Caco-2 (cell line): ENCODE measurements at places on chromosomes 5 and 9.

- no peak for DNase-seq
Measured at GRCh38 chr5:172377856-172378255, 76.5 kb downstream of the SH3PXD2B start.

GRCh38 chr9:22119522-22120158, 110.5 kb upstream of the CDKN2B start:
- peak; percentile 24 for DNase-seq

GRCh38 chr5:30894811-30895210, 298.7 kb upstream of the CDH6 start:
- DNase-seq, result no peak

GRCh38 chr9:7298123-7298522, 501.5 kb downstream of the DMAC1 start:
- DNase-seq, result no peak

- DNase-seq, result no peak
Measured at GRCh38 chr9:98045234-98046179, 11.0 kb upstream of the NANS start.

DNA sequence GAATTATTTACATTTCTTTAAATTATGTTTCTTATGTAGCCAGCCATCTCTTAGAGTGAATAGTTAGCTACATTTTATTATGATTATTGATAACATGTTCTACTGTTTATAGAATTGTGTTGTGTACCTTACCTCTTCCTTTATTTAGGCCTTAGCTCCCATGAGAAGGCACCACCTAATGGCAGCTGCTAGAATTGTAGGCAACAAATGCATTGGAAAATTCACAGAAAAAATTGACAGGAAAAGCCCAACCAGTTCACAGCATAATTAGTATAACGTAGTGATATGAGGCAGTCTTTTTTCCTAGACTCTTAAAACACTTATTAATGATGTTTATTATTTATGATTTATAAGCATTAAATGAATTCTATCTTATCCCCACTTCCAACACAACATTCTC, 175.8 kb downstream of the WDR70 start:
- peak; percentile 5 for DNase-seq

- DNase-seq, result no peak
Measured at GRCh38 chr5:109041317-109041716, 293.6 kb downstream of the FER start.

DNA sequence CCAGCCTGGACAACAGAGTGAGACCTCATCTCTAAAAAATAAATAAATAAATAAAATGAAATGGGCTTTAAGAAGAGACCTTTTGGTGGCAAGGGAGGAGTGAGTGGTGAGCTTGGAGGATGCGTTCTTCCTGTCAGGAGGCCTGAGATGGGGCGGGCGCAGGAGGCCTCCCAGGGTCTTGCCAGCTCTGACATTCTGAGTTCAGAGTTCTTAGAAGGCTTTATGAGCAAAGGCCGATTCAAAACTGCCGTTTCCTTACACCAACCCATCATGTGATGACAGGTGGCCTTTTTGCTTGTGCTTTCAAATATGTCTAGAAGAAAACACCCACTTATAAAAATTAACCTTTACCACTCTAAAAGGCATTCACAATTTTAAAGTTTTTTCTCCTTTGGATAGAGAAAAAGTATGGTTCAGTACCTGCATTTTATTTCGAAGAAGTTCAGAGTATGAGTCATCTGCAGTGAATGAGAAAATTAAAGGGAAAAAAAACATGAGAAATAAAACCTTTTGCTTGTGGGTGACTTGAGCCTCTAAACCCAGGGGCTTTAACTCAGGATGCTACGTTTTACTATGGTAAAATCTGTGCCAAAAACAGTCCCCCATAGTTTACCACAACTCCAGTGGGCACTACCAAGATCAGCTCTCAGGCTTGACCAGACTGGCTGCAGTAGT, 157.4 kb upstream of the OTULINL start:
- no peak for DNase-seq

DNA sequence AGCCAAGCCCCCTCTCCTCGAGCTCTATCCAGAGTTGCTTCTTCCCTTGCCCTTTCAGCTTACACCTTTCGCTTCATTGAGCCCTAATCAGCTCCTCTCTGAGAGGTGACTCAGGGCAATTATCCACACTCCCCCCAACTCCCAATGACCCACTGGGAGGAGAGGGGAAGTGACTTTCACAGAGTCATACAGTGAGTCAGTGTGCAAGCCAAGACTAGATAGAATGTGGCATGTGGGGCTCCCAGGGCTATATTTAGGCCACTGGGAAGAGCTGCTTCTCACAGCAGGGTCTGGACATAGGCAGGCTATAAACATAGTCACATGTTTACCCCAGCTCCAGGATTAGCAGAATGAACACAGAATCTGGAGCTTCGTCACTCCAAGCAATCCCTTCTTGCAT, 57.4 kb downstream of the NRG2 start:
- no peak for DNase-seq

GRCh38 chr9:94084314-94084713, at the start of gene PTPDC1:
Gene PTPDC1, plus strand, starts transcription at chr9:94084464. Its CDS starts 67 bp downstream, at chr9:94084531.
- DNase-seq, result peak; percentile 49

GRCh38 chr5:147690595-147690994, 91.9 kb downstream of the JAKMIP2 start:
- DNase-seq, result peak; percentile 62

DNA sequence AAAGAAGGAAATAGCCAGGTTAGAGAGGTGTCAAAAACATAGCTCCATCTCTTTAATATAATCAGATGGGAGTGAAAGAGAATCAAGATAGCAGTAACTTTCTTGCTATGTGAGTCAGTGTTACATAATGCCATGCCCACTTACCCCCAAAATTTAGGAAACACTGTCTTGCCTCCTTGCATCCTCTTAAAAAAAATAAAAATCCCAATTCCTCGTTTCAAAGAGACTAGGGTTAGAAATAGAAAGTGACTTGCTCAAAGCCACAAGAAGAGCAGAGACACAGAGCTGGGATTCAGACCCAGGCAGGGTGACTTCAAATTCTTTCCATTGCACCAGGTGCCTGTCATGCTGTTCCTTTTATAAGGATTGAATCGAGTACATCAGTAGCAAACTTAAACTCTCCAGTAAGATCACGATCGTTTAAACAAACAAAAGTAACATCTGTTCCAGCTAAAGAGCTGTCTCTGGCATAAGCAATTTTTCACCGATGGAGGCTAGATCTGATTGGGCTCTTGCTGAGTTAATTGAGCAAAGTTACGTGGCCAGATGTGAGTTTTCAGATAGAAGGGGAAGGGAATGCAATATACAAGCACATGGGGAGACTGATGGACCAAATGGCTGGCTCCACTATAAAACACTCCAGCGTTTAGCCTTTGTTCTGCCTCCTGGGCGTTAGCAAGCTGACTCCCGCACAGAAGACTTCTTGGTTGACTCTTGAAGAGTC, 176.9 kb downstream of the PALM2AKAP2 start:
- no peak for DNase-seq

DNA sequence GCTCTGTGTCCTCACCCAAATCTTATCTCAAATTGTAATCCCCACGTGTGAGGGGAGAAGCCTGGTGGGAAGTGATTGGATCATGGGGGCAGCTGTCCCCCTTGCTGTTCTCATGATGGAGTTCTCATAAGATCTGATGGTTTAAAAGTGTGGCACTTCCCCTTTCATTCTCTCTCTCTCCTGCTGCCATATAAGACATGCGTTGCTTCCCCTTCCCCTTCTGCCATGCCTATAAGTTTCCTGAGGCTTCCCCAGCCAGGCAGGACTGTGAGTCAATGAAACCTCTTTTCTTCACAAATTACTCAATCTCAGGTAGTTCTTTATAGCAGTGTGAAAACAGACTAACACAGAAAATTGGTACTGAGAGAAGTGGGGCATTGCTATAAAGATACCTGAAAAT, 107.7 kb downstream of the DMAC1 start:
- no peak for DNase-seq

- DNase-seq, result no peak
Measured at GRCh38 chr5:178378527-178379484, 146.2 kb upstream of the PHYKPL start.

DNA sequence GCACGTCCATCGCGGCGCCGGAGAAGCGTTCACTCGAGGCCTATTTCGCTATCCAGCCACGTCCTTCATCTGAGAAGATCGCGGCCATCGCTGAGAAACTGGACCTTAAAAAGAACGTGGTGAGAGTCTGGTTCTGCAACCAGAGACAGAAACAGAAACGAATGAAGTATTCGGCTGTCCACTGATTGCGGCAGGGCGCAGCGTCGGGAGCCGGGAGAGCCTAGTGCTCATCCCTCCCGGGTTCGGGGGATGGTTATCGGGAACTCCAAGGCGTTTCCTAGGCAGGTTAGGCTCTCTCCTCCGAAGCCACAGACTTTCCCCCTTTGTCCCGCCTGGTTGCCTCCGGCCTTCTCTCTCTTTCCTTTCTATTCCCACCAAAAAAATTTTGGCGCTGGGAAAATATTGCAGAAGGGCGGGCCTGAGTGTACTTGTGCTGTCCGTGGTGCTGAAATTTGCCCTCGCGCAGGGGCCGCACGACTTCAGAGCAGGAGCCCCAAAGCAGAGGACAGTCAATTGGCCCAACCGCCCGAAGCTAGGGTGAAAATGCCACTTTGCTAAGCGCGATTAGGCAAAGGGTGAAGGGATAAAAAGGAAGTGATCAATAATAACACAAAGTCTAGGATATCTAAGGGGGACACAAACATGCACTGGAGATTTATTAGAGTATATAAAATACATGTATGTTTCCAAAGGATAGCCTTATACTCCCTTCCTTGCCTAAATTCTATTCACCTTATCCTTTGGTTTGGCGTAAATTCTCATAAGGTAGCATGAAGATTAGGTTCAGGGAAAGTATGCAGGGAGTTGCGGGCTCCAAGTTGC, 1.8 kb downstream of the POU4F3 start:
- peak; percentile 69 for DNase-seq

DNA sequence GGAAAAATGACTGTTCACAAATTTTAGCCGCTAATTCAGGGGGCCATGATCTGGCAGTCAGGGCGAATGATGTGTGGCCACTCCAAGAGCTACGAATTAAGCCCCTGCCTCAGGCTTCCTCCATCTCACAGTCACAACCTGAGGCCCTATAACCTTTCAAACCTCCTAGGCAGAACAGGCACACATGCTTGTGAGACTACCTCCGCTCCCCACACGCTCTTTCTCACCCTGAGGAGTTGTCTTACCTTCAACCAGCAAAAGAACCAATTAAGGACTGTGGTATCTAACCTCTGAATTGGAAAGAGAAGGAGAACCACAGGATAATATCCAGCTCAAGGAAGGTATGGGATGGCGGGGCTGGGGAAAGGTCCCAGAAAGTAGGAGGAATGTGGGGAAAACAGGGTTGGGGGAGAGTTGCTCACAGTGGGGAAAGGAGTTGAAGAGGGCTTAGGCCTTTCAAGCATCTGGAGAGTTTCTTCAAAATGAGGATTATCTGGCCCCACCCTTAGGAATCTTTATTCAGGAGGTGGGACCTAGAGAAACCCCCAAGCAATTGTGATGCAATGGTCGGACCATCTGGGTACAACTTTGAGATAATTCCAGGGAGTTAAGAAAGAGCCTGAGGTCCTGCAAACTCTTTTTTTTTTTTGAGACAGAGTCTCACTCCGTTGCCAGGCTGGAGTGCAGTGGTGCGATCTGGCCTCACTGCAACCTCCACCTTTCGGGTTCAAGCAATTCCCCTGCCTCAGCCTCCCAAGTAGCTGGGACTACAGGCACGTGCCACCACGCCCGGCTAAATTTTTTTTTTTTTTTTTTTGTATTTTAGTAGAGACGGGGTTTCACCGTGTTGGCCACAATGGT, 5.5 kb downstream of the PCDH1 start:
- DNase-seq, result no peak

DNA sequence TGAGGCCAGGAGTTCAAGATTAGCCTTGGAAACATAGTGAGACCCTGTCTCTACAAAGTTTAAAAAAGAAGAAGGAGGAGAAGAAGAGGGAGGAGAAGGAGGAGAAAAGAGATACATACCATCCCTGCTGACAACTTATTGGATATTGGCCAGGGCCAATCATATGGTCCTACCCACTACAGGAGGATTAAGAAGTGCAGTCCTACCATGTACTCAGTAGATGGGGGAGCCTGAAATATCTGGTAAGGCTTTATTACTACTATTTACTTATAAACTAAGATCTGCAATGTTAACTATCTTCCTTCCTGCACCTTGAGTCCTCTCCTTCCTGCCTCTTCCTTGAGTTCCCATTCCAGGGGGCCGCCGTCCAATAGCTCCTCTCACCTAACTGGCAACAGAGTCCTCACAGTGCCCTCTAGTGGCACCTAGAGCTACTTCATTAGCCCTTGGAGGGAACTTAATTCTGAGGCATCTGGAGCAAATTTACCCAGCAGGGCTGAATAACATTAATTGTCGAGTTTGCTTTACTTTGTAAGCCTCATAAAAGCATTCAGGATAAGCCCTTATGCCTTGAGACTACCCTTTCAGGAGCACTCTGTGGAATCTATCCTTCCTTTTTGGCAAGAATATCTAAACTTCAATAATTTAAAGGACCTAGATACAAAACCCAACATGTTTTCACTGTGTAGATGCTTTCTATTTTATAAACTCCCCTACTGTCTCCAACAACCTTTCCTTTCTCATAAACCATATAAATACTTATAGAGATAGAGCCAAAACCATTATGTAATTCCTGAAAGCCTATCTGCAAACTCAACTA, 39.1 kb upstream of the RANBP6 start:
- peak; percentile 59 for DNase-seq

GRCh38 chr9:16028548-16028947, 475.7 kb downstream of the CCDC171 start:
- no peak for DNase-seq

GRCh38 chr9:12723409-12724028, 30.3 kb downstream of the TYRP1 start:
- DNase-seq, result no peak

GRCh38 chr5:72021651-72022357, 85.5 kb upstream of the MAP1B start:
- no peak for DNase-seq

GRCh38 chr5:135441919-135442318, 5.2 kb downstream of the DCANP1 start:
- DNase-seq, result no peak

GRCh38 chr9:25449503-25449902, 228.7 kb downstream of the TUSC1 start:
- no peak for DNase-seq

- DNase-seq, result no peak
Measured at GRCh38 chr5:62578540-62578939, at the start of gene LRRC70. Gene LRRC70, plus strand, starts transcription at chr5:62578819. Its CDS starts 620 bp downstream, at chr5:62579439.

DNA sequence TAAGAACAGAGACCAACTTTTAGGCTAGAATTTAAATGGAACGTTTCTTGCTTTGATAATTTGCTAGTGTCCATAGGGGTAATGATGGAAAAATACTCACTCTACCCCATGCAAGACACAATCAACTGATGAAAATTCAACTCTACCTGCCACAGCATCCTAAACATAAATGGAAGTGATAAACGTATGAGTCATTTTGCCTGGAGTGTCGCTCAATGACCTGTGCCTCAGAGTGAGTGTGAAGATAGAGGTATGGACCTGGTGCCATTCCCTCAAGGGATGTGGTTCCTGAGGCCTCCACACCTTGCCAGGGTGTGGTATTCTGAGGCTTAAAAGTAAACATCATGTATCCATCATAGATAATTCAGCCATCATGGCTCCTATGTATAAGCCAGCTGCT, 14.0 kb downstream of the ARL14EPL start:
- DNase-seq, result no peak

DNA sequence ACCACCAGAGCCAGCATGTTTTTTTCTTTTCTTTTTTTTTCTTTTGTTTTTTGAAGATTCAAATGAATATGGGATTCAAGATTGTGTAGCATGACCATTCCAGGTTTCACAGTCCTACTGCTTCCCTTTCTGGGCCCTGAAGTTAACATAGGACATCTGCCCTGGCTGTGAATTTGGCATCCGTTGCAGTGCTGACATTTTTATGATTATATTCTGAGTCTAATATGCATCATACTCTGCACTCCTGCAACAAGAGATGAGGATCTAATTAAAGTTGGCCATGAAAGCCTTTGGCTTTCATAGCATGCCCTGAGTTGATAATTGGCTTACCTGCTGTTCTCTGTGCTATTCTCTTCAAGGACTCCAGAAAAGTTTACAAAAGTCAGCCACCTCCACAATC, 29.8 kb downstream of the C5orf22 start:
- DNase-seq, result no peak
